ENCODE measurements at places on chromosomes 7 and 10.

DNA sequence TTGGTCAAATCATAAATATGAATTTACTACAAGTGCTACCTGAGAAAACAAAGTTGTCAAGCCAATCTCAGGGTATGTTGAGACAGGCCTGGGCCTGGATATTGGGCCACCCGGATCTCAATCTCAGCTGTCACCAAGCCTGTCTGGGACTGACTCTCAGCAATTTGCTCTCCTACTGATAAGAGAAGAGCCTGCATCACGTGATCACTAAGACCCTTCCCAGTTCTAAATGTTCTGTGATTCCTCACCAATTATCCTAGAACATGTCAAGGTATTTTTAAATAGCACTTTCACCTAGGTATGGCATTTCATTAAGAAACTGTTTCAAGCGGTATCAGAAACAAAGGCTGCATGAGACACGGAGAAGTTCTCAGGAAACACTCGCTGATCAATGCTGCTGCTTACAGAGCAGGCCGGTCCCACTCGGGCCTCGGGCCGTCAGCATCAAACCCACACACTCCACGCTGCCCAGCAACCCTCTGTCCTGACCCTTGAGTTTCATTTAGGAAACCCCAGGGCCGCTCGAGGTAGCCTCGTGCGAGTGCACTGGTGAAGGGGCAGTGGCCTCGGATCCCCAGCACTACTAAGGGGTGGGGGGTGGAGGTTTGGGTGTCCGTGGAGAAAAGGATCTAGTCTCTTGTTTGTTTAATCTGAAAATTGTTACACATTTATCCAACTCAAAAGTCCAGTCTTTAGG, 4.1 kb downstream of the KLF6 start:
- peaks cover 57% of the 10 kb centered on the region for H3K4me1 ChIP-seq
- no peaks in the 10 kb centered on the region for H3K27me3 ChIP-seq
- H3K36me3 ChIP-seq, result peaks cover 82% of the 10 kb centered on the region
- peak overlapping the region; percentile 91 for H3K4me3 ChIP-seq
- peak; percentile 71 for DNase-seq

- H3K27ac ChIP-seq, result no peak overlapping the region
- no peaks in the 10 kb centered on the region for H3K27me3 ChIP-seq
- no peaks in the 10 kb centered on the region for H3K36me3 ChIP-seq
- no peak for DNase-seq
- no peaks in the 10 kb centered on the region for H3K4me1 ChIP-seq
- no peak overlapping the region for H3K4me3 ChIP-seq
These were observed 468.0 kb upstream of the FZD8 start for GRCh38 chr10:36110097-36110496.

DNA sequence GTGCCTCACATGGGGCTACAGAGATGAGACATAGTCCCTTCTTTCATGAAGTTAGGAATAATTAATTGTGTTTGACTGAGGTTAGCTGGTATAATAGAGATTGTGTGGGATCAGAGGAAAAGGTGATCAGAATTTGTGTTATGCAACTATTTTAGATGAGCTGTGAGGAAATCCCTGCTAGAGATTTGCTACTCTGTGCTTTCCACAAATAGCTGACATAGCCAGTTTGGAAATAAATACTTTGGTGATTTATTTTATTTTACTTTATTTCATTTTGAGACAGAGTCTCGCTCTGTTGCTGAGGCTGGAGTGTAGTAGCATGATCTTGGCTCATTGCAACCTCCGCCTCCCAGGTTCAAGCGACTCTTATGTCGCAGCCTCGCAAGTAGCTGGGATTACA, 32.3 kb downstream of the ST7 start:
- H3K4me3 ChIP-seq, result no peak overlapping the region
- no peaks in the 10 kb centered on the region for H3K4me1 ChIP-seq
- no peak for DNase-seq
- no peaks in the 10 kb centered on the region for H3K36me3 ChIP-seq
- peaks cover 5% of the 10 kb centered on the region for H3K27me3 ChIP-seq
- no peak overlapping the region for H3K27ac ChIP-seq

- no peak overlapping the region for H3K27ac ChIP-seq
- H3K4me1 ChIP-seq, result no peaks in the 10 kb centered on the region
- H3K36me3 ChIP-seq, result no peaks in the 10 kb centered on the region
- H3K27me3 ChIP-seq, result peaks cover 2% of the 10 kb centered on the region
- no peak overlapping the region for H3K4me3 ChIP-seq
These were observed 64.2 kb downstream of the CFAP46 start for GRCh38 chr10:132878091-132878729.

- no peak for DNase-seq
- peaks cover 71% of the 10 kb centered on the region for H3K27me3 ChIP-seq
- H3K4me1 ChIP-seq, result peaks cover 7% of the 10 kb centered on the region
- no peak overlapping the region for H3K27ac ChIP-seq
- no peaks in the 10 kb centered on the region for H3K36me3 ChIP-seq
These were observed 11.7 kb downstream of the CNPY1 start for GRCh38 chr7:155534691-155535090.

Data from activated CD4-positive, alpha-beta T cell treated with anti-CD3 and anti-CD28 coated beads, Interleukin-2, amount 10 ng/mL, durations not matched to agents 24 days and 14 days (primary cell).